ENCODE measurements at places on chromosomes 3 and 15. TPM values are rescaled to one million over a fixed set of nuclear protein-coding genes. Genes with fewer than 3 reads are reported as not detected.

GRCh38 chr3:140467796-140468315 is 210.0 kb upstream of the TRIM42 start:
- no peak for DNase-seq

DNA sequence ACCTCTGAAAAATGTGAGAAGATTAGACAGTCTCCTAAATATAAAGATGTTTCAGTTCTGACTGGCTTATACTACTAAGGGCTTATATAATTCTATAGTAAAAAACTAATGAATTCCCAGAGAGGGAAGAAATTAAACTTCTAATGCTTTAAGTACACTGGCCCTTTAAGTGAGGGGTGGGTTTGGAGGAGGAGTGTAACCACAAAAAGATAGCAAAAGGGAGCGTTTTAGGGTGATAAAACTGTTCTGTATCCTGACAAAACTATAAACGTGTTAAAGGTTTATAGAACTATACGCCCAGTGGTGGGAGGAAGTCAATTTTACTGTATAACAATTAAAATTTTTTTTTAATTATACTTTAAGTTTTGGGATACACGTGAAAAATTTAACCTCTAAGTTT is 45.8 kb downstream of the CEP152 start:
- DNase-seq = no peak

The APEH gene
- 67.4 TPM for total RNA-seq

GRCh38 chr15:63382966-63383710 is 1.5 kb upstream of the CA12 start:
- DNase-seq = no peak

DNA sequence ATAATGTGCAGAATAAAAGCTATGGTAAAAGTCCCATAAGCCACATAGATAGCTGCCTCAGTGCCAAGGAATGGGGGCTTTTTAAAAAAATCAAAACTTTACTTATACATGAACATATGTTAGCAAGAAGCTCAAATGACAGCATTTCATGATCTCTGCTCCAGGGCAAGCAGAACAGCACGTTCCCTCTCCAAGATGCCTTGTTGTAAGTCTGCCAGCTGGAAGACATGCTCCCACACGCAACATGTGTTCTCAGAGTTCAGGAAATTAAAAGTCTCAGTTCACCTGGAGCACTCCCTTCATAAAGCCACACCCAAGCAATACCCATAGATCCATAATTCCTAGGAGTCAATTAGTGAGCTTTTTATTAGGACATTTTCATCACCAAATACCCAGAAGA is 52.2 kb downstream of the ABI3BP start:
- DNase-seq = no peak

DNA sequence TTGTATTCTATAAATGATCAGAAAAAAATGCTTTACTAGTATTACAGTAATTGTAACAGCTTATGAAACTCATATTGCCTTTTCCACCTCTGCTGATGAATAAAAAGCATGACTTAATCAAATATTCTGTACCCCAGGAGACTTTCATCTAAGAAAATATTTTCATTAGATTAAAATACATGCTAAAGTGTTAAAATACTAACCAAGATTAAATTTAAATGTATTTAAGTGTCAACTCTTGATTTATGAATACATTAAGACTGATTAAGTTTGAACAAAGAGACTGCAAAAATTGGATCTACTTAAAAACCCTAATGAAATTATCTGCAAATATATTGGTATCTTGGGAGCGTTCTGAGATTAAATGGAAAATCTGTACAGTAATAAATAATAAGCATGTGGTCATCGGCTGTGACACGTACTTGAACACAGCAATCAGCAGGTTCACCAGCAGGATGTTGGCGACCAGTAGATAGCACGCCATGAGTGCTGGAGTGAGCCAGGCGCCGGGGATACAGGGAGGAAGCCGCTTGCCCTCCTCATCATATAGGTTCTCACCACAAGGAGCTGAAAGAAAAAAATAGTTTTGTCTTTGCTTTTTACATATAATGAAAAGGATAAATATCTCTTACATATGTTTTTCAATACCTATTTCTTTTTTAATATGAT is 36.6 kb upstream of the MTMR10 start:
- DNase-seq = peak; percentile 21

GRCh38 chr15:99603828-99604227 is 38.0 kb downstream of the MEF2A start:
- DNase-seq = no peak

GRCh38 chr15:88322461-88322860 is 65.9 kb upstream of the NTRK3 start:
- DNase-seq = no peak

DNA sequence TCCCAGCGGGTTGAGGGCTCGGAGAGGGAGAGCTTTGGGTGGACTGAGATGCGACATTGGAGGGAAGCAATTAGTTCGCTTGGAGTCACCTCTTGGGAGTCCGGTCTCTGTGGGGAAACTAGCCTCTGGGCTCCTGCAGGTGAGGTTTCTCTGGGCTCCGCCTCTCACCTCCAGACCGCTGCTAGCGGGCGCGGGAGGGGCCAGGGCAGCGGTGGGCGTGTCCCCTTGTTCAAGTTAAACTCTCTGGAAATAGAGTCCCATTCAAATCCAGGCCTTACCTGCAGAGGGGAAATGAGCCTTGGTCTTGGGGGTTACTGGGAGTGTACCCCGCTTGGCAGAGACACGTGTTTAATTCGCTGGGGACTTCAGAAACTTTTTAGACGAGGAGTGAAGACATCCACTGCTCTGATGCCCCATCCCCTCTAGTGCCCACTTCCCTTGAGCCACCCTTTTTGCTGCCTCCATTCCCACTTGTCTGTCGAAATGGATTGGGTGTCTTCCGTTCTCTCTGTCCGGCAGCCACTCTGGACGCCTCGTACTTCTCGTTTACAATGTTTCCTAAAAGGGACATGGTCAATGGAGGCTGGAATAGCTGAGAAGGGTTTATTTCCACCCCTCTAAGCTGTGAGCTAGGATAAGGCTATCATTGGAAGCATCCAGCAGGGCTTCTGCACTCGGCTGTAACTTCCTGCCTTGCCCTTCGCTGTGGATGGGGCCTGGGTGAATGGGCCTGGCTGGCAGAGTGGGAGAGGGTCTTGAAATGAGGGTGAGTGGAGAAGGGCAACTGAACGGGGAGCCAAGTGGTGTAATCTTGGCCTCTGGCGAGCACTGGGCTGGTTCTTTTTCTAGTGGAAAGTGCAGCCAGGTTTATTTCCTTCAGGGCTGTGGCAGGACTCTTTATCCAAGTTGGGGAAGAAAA is 1.1 kb downstream of the MITF start:
- DNase-seq = no peak

DNA sequence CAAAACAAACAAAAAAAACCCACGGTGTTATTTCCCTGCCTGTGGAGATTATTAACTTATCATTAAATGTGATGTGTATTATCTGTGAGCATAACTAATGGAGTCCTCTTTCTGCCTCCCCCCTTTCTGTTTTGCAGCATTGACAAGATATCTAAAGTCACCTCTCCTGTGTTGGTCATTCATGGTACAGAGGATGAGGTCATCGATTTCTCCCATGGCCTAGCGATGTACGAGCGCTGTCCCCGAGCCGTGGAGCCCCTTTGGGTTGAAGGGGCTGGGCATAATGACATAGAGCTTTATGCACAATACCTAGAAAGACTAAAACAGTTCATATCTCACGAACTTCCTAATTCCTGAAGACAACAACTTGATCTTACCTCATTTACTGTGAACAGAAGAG is 25.2 kb upstream of the CEMIP start:
- DNase-seq = no peak

- no peak for DNase-seq
Measured at GRCh38 chr3:152048831-152049230, 175.4 kb downstream of the SUCNR1 start.

The WNT7A gene
- total RNA-seq = not detected

The ONECUT1 gene
- not detected for total RNA-seq

The GPR62 gene
- not detected for total RNA-seq

The RCCD1 gene
- total RNA-seq = 28.8 TPM

The SPATA12 gene
- not detected for total RNA-seq

GRCh38 chr3:73719413-73719851 is 94.7 kb upstream of the PDZRN3 start:
- no peak for DNase-seq

DNA sequence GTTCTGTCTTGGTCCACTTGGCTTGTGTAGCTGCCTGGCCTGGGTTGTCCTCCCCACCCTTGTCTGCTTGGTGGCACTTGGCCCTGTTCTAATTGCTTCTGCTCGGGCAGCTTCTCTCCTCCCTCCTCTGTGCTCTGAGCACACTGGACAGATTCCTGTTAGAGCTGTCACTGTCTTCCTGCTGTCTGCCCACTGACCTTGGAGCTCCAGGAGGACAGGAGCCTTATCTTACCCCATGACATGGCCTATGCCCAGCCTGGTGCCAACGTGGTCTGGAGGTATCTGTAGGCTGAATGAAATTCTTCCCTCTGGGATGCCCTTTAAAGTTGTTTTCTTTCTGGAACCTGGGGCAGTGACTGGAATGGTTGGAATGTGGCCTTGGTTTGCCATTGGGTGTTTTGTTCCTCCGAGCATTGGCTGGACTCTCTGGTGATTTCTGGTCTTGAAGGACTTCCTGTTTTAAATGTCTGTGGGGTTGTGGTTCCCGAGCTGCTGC is 94.1 kb downstream of the FAM43A start:
- no peak for DNase-seq

DNA sequence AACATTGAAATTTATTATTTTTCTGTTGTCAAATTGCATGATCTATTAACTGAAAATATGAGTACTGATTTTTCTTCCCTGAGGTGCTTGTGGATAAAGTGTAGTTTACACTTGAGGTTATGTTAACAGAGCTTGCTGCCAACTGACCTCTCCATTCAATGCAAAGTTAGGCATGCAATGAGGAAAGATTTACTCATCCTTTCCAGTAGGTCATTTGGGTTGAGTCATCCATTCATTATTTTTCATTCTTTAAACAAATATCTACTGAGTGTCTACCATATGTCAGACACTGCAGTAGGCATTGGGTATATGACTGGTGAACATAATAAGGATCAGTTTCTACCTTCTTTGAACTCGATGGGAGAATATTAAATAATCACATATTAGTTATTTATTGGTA is 604.1 kb downstream of the EDEM1 start:
- DNase-seq = no peak

GRCh38 chr3:154955907-154956533 is 124.1 kb upstream of the MME start:
- no peak for DNase-seq

- peak; percentile 12 for DNase-seq
Measured at GRCh38 chr3:43214616-43215015, 71.7 kb upstream of the SNRK start.

DNA sequence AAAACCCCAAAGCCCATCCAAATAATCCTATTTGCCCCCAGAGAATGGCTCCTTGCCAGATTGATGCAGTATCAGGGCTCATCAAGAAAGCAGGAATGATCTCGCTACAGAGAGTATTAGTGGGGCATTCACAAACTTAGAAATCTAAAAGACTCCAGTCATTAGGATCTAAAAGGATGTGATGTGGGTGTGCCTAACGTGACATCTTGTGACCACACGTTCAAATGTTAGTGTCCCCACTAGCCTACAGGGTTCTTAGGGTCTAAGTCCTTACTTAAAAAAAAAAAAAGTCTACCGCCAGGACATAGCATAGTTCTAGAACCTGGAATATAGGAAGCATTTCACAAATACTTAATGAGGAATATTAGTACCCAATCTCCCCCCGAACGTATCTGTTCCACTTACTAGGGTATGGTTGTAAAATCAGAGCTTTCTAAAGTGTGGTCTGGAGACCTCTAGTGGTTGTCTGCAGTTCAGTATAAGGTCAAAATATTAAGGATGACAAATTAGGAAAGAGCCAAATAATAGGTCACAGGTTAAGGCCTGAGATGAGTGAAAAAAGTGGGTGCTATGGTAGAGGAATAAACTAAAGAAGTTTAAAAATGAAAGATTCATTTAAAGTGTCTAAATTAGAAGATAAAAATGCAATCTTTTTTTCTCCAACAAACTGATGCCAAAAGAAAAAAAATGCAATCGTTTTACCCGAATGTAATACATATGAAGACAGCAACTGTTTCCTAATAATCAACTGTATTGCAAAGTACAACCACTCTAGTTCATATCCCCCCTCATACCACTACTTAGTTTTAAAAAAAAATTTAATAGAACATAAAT is 4.2 kb upstream of the CHRM5 start:
- peak; percentile 38 for DNase-seq

The USP8 gene
- 48.5 TPM for total RNA-seq

- no peak for DNase-seq
Measured at GRCh38 chr3:166270429-166270828, 433.2 kb upstream of the BCHE start.

The LMAN1L gene
- 0.80 TPM for total RNA-seq

- DNase-seq = no peak
Measured at GRCh38 chr15:95121191-95121590, 889.8 kb downstream of the MCTP2 start.

GRCh38 chr3:186192823-186193222 is 83.9 kb upstream of the ETV5 start:
- DNase-seq = no peak

The TRH gene
- not detected for total RNA-seq

- DNase-seq = no peak
Measured at GRCh38 chr3:148079370-148079769, 618.3 kb upstream of the AGTR1 start.

DNA sequence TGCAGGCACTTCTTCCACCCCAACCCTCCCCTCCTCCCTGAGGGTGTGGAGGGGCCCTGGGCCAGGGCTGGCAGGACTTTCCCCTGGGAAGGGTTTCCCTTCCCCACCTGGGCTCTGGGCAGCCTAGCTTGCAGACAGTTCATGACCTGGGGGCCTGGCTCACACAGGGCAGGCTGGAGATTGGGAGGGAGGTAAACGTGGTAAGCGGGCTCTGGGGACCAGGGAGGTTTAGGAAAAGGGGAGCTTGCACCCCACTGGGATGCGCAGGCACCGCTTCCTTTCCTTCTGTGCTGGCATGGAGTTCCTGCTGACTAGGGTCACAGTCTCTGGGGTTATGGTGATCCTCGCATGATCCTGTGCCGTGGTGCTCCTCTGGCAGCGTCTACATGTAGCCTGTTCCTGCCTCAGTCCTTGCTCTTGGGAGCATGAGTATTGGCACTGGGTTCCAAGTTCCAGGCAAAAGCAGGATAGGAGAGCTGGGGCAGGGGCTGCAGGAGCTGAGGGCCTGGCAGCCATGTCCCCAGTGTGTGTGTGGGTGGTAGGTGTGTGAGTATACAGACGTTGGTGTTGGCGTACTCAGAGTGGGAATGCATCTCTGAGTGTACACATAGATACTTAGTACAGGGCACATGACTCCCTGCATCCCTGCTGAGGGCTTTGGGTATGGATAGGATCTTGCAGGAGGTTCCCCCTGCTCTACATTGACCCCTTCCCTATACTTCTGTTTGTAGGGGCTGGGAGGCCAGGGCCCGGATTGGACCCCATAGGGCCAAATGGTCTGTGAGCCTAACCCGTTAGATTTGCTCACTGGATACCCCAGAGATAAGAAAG is 6.9 kb downstream of the GLYCTK start:
- no peak for DNase-seq

DNA sequence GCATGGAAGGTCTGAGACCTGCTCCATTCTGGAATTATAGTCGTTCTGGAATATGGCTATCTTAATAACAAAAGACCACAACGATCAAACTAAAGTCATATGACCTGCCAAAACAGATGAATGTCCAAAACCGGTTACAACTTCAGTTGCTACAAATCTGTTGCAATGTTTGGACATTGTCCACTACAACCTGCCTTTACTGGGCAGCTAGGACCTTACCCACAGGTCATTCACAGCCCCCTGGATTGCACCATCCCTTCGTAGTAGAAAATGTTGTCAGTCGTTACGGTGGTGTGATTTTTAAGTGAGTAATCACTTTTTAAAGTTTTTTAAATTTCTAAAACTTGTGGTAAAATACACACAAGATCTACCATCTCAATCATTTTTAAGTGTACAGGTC is 22.5 kb upstream of the SRGAP3 start:
- DNase-seq = no peak

The GOLGA8J gene
- total RNA-seq = 0.22 TPM

Data from A673 (cell line).